ENCODE measurements at places on chromosomes 6 and 20.

GRCh38 chr20:43843096-43843964, 71.3 kb upstream of the TOX2 start:
- DNase-seq, result no peak

GRCh38 chr6:15817100-15817499, 154.3 kb upstream of the DTNBP1 start:
- DNase-seq, result no peak

DNA sequence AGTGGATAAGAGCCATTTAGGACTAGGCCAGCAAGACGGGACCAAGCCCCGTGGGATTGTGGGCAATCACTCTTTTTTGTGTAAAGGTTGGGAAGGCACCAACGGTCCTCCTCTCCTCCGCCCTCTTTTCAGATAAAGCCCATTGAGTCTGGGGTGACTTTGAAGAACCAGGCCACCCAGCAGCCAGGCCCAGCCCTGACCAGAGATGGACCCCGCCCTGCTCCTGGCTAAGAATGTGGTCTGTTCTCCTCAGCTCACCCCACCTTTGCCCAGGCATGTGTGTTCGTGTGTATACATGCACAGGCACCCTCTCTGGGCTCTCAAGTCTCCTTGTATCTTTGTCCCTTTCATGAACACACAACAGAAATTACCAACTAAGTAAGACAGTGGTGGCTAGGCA, 9.1 kb downstream of the SDC4 start:
- DNase-seq, result no peak

GRCh38 chr6:133807501-133807900, 81.4 kb upstream of the TCF21 start:
- no peak for DNase-seq

GRCh38 chr6:135527116-135527959, 29.8 kb upstream of the AHI1 start:
- no peak for DNase-seq

All from Kasumi-1 (cell line).